ENCODE measurements at places on chromosomes 12 and 14.

GRCh38 chr12:95178136-95178535 is 39.1 kb downstream of the FGD6 start:
- no peak for DNase-seq

DNA sequence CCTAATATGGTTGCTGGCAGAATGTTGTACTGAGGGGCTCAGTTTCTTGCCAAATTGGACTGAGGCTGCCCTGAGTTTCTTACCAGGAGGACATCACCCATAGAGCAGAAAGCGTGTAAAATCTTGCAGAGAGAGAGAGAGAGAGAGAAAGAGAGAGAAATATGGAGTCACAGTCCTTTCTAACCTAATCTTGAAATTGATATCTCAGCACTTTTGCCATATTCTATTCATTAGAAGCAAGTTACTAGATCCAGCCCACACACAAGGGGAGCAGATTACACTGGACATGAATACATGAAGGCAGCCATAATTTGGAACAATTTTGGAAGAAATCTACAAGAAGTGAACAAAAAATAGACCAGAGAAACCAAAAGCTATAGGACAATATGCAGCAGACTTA is 4.1 kb upstream of the CD163L1 start:
- DNase-seq = no peak

GRCh38 chr12:62709311-62709710 is 225.6 kb downstream of the PPM1H start:
- no peak for DNase-seq

GRCh38 chr12:22665476-22665875 is 40.5 kb downstream of the ETNK1 start:
- no peak for DNase-seq

DNA sequence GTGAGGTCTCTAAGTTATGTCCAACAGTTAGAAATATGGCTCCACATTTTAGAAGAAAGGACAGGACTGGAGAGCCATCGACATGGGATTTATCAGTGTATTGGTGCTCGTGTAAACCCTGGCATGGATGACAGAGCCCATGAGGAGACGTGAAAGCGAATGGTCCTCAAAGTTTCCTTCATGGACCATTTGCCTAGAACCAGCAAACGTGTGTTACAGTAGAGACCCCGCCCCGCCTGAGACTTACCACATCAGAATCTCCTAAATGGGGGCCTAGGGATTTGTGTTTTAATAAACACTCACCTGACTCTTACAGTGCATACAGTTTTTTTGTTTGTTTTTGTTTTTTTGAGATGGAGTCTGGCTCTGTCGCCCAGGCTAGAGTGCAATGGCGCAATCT is 12.2 kb downstream of the EVL start:
- DNase-seq = no peak

GRCh38 chr14:103223818-103224352 is 100.6 kb downstream of the TNFAIP2 start:
- DNase-seq = no peak

DNA sequence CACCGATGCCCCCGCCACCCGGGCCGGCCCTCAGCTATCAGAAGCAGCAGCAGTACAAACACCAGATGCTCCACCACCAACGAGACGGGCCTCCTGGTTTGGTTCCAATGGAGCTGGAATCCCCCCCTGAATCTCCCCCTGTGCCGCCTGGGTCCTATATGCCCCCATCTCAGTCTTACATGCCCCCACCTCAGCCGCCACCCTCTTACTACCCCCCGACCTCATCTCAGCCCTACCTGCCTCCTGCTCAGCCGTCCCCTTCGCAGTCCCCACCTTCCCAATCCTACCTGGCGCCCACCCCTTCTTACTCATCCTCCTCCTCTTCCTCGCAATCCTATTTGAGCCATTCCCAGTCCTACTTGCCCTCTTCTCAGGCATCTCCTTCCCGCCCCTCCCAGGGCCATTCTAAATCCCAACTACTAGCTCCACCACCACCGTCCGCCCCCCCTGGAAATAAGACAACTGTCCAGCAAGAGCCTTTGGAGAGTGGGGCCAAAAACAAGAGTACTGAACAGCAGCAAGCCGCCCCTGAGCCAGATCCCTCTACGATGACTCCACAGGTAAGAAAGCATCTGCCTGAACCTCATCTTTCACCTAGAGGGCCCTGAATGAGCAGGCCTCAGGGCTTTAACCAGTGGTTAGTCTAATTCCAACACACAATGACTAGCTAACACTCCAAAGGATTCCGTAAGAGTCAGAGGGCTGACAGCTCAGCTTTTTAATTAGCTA is 851 bp downstream of the YLPM1 start:
- DNase-seq = peak; percentile 58
